ENCODE measurements at places on chromosomes 13 and 19. TPM values are rescaled to one million over a fixed set of nuclear protein-coding genes. Genes with fewer than 3 reads are reported as not detected.

DNA sequence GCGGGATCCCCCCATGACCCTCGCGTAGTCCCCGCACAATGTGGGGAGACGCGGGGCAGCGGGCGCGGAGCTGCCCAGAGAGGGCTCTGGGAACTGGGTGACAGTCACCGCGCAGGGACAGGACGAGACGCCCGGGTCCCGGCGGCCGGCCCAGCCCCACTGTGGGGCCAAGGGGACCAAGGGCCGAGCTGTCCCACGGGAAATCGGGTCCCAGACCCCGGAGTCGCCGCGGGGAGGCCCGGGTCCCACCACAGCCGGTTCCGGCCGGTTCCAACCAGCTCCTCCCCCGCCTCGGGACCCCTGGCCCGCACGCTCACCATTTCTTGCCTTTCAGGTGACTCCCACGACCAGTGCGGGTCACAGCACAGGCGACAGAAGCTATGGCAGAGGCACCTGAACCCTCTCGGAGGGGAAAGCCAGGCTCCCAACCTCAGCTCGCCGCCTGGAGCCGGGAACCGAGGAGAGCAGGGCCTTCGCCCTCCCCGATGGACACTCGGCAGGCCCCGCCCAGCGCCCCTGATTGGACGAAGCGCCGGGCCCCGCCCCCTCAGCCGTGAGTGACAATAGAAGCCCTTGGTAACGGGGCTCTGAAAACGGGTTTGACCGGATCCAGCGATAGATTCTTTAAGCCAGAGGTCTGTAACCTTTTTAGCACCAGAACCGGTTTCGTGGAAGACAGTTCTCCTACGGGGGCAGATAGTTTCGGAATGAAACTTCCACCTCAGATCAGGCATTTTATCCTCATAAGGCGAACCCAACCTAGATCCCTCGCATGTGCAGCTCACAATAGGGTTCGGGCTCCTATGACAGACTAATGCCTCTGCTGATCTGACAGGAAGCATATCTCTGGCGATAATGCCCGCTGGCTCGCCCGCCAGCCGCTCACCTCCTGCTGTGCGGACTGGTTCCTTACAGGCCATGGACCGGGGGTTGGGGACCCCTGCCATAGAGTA lies at the start of gene ZNF433:
Gene ZNF433, minus strand, starts transcription at position 460 of the 953 bp plus-strand sequence. Its CDS starts 140 bp downstream, at position 320.
- H3K36me3 ChIP-seq = no peaks in the 10 kb centered on the region
- H3K4me1 ChIP-seq = peaks cover 8% of the 10 kb centered on the region
- DNase-seq = peak; percentile 86
- H3K27ac ChIP-seq = peak within 1 kb of the TSS; percentile 88

DNA sequence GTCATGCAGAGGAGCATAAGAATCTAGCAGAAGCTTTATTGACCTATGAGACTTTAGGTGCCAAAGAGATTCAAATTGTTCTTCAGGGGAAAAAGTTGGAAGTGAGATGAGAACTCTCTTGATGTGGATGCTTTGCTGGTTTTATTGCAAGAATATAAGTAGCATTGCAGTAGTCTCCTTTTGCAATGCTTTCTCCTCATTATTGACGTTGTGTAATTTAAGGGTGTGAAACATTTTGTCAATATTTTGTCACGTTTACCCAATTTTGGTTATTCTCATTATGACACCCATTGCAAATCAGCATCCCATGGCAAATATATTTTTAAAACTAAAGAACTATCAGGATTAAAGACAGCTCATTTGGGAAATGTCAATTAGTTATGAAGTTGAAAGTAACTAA lies 11.9 kb upstream of the LILRB5 start:
- H3K4me1 ChIP-seq = no peaks in the 10 kb centered on the region
- no peak overlapping the region for H3K4me3 ChIP-seq
- no peaks in the 10 kb centered on the region for H3K27me3 ChIP-seq
- H3K27ac ChIP-seq = no peak overlapping the region
- no peaks in the 10 kb centered on the region for H3K36me3 ChIP-seq
- no peak for DNase-seq

- no peaks in the 10 kb centered on the region for H3K27me3 ChIP-seq
- no peaks in the 10 kb centered on the region for H3K36me3 ChIP-seq
- no peak overlapping the region for H3K4me3 ChIP-seq
- H3K4me1 ChIP-seq = no peaks in the 10 kb centered on the region
- no peak for DNase-seq
Measured at GRCh38 chr19:39139971-39140453, 14.4 kb downstream of the PAK4 start.

DNA sequence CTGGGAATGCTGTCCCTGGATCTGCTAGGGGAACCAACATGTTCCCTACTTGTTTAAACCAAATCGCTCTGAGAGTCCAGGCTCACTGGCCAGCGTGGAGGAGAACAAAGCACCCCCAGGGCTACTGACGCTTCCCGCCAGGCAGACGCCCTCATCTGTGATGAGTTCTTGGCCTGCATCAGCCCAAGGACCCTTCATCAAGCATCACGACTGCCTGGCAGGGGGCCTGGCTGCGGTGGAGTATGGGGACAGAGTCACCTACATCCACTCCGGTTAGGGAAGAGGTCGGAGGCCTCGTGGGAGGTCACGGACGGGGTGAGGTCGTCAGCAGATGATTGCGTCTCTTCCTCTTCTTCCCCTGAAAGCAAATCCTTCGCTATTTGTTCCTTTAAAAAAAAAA lies 17.7 kb downstream of the MIER2 start:
- no peak overlapping the region for H3K27ac ChIP-seq
- H3K27me3 ChIP-seq = no peaks in the 10 kb centered on the region
- H3K4me3 ChIP-seq = no peak overlapping the region
- H3K36me3 ChIP-seq = no peaks in the 10 kb centered on the region
- H3K4me1 ChIP-seq = no peaks in the 10 kb centered on the region

- H3K27ac ChIP-seq = no peak overlapping the region
- no peak overlapping the region for H3K4me3 ChIP-seq
- no peaks in the 10 kb centered on the region for H3K36me3 ChIP-seq
- no peaks in the 10 kb centered on the region for H3K4me1 ChIP-seq
- DNase-seq = no peak
- no peaks in the 10 kb centered on the region for H3K27me3 ChIP-seq
Measured at GRCh38 chr13:20001366-20002190, 43.1 kb downstream of the ZMYM2 start.

GRCh38 chr13:43303033-43303729 lies 279.8 kb downstream of the DNAJC15 start:
- H3K4me3 ChIP-seq = no peak overlapping the region
- H3K27me3 ChIP-seq = no peaks in the 10 kb centered on the region
- H3K4me1 ChIP-seq = peaks cover 2% of the 10 kb centered on the region
- H3K36me3 ChIP-seq = no peaks in the 10 kb centered on the region
- DNase-seq = peak; percentile 73
- H3K27ac ChIP-seq = peak overlapping the region; percentile 21

GRCh38 chr19:10003271-10003670 lies 7.0 kb downstream of the COL5A3 start:
- H3K27me3 ChIP-seq = peaks cover 6% of the 10 kb centered on the region
- H3K36me3 ChIP-seq = no peaks in the 10 kb centered on the region

GRCh38 chr13:82947683-82948082 lies 934.6 kb downstream of the SLITRK1 start:
- no peak overlapping the region for H3K4me3 ChIP-seq
- no peaks in the 10 kb centered on the region for H3K4me1 ChIP-seq
- no peaks in the 10 kb centered on the region for H3K27me3 ChIP-seq
- no peak for DNase-seq

DNA sequence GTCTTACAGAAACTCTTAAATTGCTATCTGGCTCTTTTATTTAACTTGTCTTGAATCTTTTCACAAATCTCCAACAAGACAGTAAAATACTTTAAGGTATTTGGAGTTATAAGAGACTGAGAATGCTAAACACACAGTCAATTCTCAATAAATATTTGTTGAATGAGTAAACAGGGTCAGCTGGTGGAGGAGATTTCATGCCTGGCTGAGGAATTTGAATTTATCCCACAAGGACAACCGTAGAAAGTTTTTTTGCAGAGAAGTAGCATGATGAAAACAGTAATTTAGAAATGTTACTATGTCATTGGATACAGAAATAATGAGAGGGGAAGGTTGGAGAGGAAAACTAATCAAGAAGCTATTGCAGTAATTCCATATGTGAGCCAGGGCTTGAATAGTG lies 1223.7 kb downstream of the PCDH17 start:
- no peaks in the 10 kb centered on the region for H3K36me3 ChIP-seq
- no peak overlapping the region for H3K4me3 ChIP-seq
- no peak overlapping the region for H3K27ac ChIP-seq
- H3K4me1 ChIP-seq = no peaks in the 10 kb centered on the region
- DNase-seq = no peak

- no peaks in the 10 kb centered on the region for H3K36me3 ChIP-seq
- DNase-seq = no peak
- H3K4me1 ChIP-seq = no peaks in the 10 kb centered on the region
- H3K4me3 ChIP-seq = no peak overlapping the region
- no peak overlapping the region for H3K27ac ChIP-seq
Measured at GRCh38 chr19:590396-590745, 690 bp downstream of the HCN2 start.

DNA sequence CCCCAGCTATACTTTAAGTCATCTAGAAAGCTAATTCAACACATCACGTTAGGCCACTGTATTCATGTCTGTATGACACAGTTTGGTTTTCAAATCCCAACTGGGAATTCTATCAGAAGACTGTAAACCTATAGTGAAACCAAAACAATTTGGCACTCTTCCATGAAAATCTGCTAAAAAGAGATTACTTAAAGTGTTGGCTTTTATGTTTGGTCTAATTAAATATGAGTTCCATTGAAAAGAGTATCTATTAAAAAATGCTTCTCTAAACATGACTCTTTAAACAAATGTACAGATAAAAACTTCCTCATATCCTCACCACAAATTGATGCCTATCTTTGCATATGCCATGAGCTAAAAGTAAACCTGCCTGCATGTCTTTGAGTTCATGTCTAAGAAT lies 25.4 kb downstream of the PCDH9 start:
- DNase-seq = no peak
- H3K27me3 ChIP-seq = no peaks in the 10 kb centered on the region
- no peaks in the 10 kb centered on the region for H3K4me1 ChIP-seq
- H3K36me3 ChIP-seq = no peaks in the 10 kb centered on the region
- H3K4me3 ChIP-seq = no peak overlapping the region

DNA sequence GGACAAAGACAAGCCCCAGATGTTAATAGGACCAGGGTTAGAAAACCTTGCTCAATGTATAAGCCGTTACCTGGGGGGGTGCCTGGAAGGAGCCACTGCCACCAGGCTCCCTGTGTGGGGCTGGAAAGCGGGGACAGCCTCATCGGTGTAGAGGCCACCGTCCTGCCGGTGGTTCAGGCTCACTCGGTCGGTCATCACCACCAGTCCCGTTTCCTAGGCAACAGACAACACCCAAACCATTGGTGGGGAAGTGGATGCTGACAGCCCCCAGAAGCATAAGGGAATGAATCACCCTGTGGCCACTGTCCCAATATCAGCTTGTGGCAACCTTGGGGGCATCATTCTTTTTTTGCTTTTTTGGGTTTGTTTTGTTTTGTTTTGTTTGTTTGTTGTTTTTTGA lies 55.8 kb downstream of the CPAMD8 start:
- H3K36me3 ChIP-seq = no peaks in the 10 kb centered on the region
- H3K27ac ChIP-seq = no peak overlapping the region
- DNase-seq = no peak
- H3K4me3 ChIP-seq = no peak overlapping the region
- no peaks in the 10 kb centered on the region for H3K27me3 ChIP-seq
- no peaks in the 10 kb centered on the region for H3K4me1 ChIP-seq

DNA sequence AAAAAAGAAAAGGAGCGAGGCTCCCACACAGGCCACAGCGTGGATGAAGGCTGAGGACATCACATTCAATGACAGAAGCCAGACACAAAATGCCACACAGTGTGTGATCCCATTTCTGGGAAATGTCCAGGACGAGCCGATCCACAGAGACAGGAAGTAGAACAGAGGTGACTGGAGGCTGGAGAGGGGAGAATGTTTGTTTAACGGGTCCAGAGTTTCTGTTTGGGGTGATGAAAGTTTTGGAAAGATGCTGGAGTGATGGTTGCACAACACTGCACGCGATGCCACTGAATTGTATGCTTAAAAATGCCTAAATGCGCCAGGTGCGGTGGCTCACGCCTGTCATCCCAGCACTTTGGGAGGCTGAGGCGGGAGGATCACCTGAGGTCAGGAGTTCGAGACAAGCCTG lies 650 bp upstream of the FUT5 start:
- H3K27me3 ChIP-seq = no peaks in the 10 kb centered on the region
- H3K4me1 ChIP-seq = no peaks in the 10 kb centered on the region
- H3K4me3 ChIP-seq = no peak overlapping the region

GRCh38 chr19:5314012-5314906 lies 26.4 kb downstream of the PTPRS start:
- no peaks in the 10 kb centered on the region for H3K4me1 ChIP-seq
- H3K4me3 ChIP-seq = no peak overlapping the region
- DNase-seq = no peak
- no peak overlapping the region for H3K27ac ChIP-seq
- H3K36me3 ChIP-seq = no peaks in the 10 kb centered on the region
- H3K27me3 ChIP-seq = no peaks in the 10 kb centered on the region

DNA sequence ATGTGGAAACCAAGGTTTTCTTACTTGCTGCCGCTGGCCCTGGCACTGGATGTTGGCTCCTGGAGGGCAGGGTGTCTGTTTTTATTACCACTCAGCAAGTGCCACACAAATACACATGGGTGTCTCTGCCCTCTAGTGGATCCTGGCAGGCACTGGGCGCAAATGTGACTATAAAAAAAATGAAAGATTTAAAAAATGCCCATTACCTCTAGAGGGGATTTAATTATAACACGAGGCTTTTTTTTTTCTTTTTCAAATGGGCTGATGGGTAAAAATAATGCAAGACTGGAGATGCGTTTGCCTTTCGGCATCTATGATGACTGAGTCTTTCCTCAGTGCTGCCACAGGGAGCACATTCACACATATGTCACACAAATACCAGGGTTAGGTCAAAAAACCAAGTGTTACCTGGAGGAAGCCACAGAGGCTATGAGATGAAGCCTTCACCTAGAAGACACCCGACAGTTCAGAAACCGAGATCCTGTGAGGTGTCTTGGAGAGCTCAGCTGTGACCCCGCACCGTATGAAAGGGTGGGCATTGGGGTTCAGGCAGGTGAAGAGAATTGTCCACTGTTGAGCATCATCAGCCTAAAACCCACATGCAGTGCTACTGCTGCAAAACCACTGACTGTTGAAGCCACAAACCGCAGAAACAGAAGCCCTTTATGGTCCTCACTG lies 25.7 kb downstream of the CHAMP1 start:
- H3K4me1 ChIP-seq = no peaks in the 10 kb centered on the region
- H3K36me3 ChIP-seq = no peaks in the 10 kb centered on the region
- H3K27me3 ChIP-seq = no peaks in the 10 kb centered on the region
- H3K27ac ChIP-seq = no peak overlapping the region
- no peak overlapping the region for H3K4me3 ChIP-seq
- DNase-seq = peak; percentile 35

Gene PRX
- 2.9 TPM for total RNA-seq

Gene DMKN
- not detected for total RNA-seq

Gene C5AR2
- total RNA-seq = 0.15 TPM

Gene USHBP1
- 7.1 TPM for total RNA-seq

Gene ANKRD24
- total RNA-seq = 3.0 TPM

Gene F2RL3
- 9.4 TPM for total RNA-seq

Gene CEACAM6
- not detected for total RNA-seq

Gene IFNL2
- not detected for total RNA-seq
